ENCODE measurements at places on chromosomes 5 and 9. TPM values are rescaled to one million over a fixed set of nuclear protein-coding genes. Genes with fewer than 3 reads are reported as not detected.

DNA sequence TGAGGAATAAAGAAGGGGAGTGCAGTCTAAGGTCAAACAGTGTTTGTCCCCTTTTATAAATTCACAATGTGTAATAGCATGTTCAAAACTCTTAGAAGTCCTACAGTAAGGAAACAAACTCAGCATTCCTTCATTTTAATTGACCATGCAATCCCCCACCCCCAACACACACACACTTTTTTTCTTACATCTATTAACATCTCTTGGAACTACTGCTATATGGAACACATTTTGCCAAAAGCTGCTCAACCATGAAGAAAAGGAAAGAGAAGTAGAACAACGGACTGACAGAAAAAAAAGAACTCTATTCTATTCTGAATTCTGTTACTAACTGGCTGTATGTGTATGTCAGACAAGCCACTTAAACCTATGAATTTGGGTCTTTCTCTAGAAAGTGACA lies 2.8 kb upstream of the CTNNAL1 start:
- DNase-seq: no peak

DNA sequence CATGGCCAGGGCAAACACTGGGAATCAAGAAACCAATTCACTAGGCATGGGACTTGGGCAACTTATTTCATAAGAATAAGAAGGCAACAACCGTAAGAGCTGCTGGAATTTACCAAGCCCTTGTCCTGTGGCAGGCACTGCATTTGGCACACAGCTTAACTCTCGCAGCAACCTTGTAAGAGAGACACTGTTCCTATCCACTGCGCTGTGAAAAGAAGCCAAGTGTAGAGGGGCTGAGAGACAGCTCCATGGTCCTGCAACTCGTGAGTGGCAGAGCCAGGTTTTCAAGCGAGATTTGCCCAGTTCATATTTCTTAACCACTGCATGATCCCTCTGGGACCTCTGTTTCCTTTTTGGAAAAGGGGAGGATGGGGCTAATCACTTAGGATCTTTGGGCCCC lies 129.3 kb upstream of the STC2 start:
- no peak for DNase-seq

DNA sequence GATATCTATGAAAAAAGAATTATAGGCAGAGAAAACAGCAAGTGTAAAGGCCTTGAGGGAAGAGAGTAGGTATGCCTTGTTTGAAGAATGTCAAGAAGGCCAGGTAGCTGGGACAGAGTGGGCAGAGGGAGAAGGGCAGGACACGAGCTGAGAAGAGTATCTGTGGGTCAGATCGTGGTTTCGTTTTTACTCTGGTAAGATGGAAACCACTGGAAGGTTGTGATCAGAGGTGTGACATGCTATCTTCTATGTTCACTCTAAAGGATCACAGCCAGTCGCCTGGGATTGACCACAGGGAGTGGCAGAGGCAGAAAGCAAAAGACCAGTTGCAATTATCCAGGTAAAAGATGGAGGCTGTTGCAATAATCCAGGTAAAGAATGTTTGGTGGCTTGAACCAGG lies 12.6 kb upstream of the ARHGAP26 start:
- no peak for DNase-seq

- no peak for DNase-seq
These were observed 205.6 kb downstream of the GAPVD1 start for GRCh38 chr9:125467116-125467740.

DNA sequence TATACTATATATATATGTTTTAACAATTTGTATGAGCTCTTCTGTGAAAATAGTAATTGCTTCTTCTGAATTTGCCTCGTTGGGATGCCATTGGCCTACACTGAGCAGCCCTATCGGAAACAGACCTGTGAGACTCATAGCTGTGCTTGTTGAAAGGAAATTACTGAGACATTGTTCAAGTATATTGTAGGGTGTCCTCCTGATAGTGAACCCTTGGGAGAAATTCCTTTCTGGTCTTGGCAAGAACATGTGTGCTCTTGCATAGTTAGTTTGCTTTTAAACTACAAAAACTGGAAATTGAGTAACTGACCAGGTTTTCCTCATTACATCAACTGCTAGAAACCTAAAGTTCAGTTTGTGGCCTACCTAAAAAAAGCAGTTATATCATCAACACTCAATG lies 160.9 kb downstream of the LURAP1L start:
- DNase-seq: no peak

DNA sequence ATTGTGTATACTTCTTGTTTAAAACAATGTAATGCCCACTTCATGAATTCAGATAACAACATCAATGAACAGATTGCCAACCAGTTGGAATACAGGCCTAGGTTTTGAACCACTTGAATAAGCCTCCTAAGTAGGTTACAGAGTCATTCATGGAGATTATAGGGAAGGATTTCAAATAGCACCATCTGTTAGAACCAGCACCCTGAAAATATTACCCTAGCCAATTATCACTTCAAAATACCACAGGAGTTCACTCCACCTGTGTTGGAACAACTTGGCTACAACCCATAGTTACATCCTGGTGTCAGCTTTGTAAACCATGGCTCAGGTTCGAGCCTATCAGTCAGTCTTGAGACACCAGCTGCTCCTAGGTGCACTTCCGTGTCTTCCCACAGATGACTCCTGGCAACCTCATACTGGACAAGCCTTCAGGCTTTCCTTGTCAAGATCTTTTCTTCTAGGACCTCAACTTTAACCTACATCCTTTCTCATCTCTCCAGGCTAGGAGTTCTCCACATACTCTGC lies 350.0 kb downstream of the DEPDC1B start:
- no peak for DNase-seq

TJP2 gene
- 67.0 TPM for total RNA-seq

DNA sequence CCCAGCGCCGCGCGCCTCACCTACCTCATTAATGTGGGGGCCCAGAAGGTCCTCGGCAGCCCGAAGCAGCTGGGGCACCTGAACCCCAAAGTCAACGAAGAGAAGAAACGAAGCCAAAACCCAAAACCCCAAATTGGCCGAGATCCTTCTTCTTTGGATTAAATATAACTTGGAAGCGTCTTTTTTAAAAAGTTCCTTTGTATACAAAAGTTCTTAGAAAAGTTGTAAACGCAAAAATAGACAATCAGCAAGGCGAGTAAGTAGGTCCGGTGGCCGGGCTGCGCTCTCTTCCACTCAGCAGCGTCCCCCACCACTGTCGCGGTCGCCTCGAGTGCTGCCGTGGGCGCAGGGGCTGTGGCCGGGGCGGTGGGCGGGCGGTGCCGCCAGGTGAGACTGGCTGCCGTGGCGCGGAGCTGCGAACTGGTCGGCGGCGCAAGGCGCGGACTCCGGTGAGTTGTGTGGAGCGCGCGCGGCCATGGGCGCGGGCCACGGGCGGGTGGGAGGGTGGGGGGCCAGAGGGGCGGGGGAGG lies 360 bp downstream of the KLF4 start:
- DNase-seq: no peak

Data from cardiac septum (tissue), 1 donor.